ENCODE measurements at places on chromosomes 11 and 22. TPM values are rescaled to one million over a fixed set of nuclear protein-coding genes. Genes with fewer than 3 reads are reported as not detected.
A peak's percentile ranks its signal among the peaks of the same experiment; 100 is the strongest.

The ARCN1 gene
- 127 TPM for polyA plus RNA-seq

The OR2D2 gene
- not detected for polyA plus RNA-seq

The MMP12 gene
- not detected for polyA plus RNA-seq

DNA sequence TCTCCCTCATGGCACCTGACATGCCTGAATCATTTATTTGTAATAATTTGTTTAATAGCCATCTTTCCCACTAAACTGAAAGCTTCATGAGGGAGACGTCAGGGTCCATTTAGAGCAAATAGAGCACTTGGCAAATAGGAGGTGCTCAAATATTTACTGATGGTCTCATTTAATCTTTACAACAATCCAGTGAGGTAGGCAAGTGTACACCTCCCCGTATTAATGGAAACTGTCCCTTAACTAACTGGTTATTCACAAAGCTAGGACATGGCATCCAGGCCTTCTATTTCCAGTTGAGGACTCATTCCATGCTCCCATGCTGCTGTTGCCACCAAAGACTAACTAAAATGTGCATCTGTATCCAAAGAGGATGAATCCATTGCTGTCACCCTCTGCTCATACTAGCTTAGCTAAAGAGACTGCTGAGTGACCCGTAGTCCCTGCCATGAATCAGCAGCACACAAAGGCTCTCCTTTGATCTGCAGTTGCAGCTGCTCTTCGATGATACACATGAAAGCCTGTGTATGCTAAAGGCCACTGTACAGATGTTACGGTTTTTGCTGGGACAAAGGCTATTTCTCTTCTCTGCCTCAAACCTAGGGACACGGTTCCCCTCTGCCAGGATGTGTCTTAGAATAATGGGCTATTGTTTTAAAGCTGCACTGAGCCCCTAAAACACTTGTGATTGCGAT, 82.6 kb downstream of the RAB30 start:
- H3K27me3 ChIP-seq: no peaks in the 10 kb centered on the region
- H3K4me1 ChIP-seq: peaks cover 13% of the 10 kb centered on the region
- DNase-seq: peak; percentile 73
- peaks cover 14% of the 10 kb centered on the region for H3K36me3 ChIP-seq

GRCh38 chr11:98062714-98063113, 958.0 kb upstream of the CNTN5 start:
- H3K4me1 ChIP-seq: no peaks in the 10 kb centered on the region
- no peak overlapping the region for H3K27ac ChIP-seq
- H3K36me3 ChIP-seq: no peaks in the 10 kb centered on the region
- no peaks in the 10 kb centered on the region for H3K27me3 ChIP-seq
- no peak for DNase-seq

- DNase-seq: peak; percentile 93
- peak overlapping the region; percentile 63 for H3K27ac ChIP-seq
- H3K36me3 ChIP-seq: peaks cover 31% of the 10 kb centered on the region
- no peaks in the 10 kb centered on the region for H3K27me3 ChIP-seq
- H3K4me1 ChIP-seq: peaks cover 6% of the 10 kb centered on the region
These were observed 71.0 kb downstream of the JAM3 start for GRCh38 chr11:134139873-134140331.

DNA sequence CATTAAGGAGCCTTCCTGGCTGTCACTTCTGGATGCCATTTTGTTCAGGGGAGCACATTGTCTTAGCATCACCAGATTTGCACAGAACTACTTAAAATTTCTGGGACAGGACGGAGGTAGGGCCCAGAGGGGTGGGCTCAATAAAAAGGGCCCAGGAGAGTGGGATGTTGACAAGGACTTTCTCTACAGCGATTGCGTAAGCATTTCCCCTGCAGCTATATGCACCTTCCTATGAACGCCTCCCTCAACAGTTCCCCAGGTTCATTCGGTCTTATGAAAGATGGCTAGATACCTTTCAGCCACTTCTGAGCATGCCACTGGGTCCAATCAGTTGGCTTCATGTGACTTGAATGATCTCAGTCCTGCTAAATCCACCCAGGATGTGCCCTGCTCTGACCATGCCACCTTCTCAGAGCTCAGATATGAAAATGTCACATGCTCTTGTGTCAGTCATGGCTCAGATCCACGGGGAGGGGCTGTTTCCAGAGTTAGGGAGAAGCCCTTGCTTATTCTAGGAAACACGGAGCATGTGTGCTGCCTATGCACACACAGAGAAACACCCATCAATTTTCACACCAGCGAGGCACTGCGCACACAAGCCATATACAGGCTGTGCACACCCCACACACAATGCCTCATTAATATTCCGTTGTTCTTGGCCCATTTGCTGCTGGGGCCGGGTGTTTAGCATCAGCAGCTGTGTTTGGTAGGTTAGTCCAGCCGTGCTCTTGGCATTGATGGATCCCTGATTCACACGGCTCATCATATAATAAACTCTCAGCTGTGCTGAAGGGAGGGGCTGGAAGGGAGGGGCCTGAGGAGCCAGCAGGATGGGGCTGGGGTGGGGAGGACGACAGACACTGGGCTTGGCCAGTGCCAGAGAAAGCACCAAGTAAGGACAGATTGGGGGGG, 52.5 kb upstream of the NNMT start:
- peak overlapping the region; percentile 49 for H3K27ac ChIP-seq
- H3K4me1 ChIP-seq: peaks cover 27% of the 10 kb centered on the region
- H3K36me3 ChIP-seq: no peaks in the 10 kb centered on the region
- peak; percentile 88 for DNase-seq
- no peaks in the 10 kb centered on the region for H3K27me3 ChIP-seq

DNA sequence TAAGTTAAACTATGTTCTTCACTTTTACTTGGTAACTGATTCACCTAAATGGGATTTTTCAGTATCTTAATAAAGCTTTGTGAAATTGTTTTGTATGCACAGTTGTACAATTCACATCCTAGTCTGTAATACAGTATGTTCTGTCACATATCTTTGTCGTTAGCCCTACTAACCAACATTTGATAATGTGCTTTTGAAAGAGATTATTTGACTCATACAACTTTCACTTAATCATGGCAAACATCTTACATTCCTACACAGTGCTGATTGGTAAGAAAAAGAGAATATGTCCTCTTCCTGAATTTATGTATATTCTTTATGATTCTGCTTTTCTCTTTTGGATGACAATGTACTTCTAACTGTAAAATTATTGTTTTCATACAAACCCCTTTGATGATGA, 234.5 kb downstream of the METTL15 start:
- H3K4me3 ChIP-seq: no peak overlapping the region
- no peaks in the 10 kb centered on the region for H3K27me3 ChIP-seq
- H3K4me1 ChIP-seq: no peaks in the 10 kb centered on the region
- no peak for DNase-seq

DNA sequence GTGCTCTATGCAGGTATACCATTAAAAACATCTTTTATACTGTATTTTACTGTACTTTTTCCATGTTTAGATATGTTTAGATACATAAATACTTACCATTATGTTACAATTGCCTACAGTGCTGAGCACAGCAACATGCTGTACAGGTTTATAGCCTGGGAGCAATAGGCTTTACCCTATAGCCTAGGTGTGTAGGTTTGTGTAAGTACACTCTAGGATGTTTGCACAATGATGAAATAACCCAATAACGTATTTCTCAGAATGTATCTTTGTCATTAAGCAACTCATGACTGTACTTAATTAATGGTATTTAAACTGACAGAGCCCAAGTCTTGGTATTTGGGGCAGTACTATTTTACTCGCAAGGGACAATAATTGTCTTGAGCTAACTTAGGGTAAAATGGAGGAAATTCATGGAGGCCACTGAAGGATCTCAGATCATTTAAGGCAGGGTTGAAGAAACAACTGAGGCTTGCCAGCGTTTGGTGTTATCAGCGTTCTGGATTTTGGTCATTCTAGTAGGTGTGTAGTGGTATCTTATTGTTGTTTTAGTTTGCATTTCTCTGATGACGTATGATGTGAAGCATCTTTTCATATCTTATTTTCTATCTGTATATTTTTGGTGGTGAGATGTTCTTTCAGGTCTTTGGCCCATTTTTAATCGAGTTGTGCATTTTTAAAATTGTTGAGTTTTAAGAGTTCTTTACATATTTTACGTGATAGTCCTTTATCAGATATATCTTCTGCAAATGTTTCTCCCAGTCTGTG, 42.4 kb downstream of the ADAMTS15 start:
- H3K27me3 ChIP-seq: no peaks in the 10 kb centered on the region
- no peak for DNase-seq
- H3K4me1 ChIP-seq: peaks cover 3% of the 10 kb centered on the region
- H3K36me3 ChIP-seq: peaks cover 2% of the 10 kb centered on the region
- H3K27ac ChIP-seq: no peak overlapping the region

DNA sequence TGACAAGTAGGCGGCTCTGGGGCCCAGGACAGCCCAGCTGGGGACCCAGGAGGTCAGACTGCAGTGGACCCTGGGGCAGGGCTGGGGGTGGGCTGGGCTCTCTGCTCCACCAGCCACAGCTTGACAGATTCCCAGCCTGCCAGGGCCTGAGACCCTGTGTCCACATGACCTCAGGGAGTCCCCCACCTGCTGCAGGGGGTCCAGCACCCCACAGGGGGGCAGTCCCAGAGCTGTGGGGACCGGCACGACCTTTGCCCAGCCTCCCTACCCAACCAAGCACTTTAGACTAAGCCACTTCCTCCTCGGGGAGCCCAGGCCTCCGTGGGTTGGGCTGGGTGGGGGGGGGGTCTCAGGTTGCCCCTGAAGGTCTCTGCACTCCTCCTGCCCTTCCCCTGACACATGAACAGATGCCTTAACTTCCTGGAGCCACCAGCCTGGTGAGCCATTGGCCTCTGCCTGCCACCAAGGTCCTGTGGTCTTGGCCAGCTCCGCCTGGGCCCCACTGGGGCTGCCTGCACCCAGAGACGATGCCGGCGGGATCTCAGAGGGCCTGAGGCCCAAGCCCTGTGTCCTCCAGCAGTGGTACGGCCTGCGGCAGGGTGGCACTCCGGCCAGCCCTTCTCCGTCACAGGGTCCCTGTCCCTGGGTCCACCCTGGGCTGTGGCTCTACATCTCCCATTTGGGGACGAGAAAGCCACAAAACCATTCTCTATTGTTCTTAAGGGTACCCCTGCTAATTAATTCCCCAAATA, 3.4 kb downstream of the CCDC188 start:
- H3K27ac ChIP-seq: no peak overlapping the region
- DNase-seq: no peak
- H3K4me3 ChIP-seq: no peak overlapping the region
- H3K36me3 ChIP-seq: peaks cover 27% of the 10 kb centered on the region
- no peaks in the 10 kb centered on the region for H3K27me3 ChIP-seq

GRCh38 chr11:62125881-62126280, 2.1 kb downstream of the INCENP start:
- H3K27ac ChIP-seq: no peak overlapping the region
- no peak for DNase-seq
- H3K4me1 ChIP-seq: peaks cover 17% of the 10 kb centered on the region
- H3K27me3 ChIP-seq: no peaks in the 10 kb centered on the region
- no peak overlapping the region for H3K4me3 ChIP-seq
- H3K36me3 ChIP-seq: peaks cover 29% of the 10 kb centered on the region

Measured in muscle of leg (tissue), 16 donors.